ENCODE measurements at places on chromosomes 1 and 21.
A peak's percentile ranks its signal among the peaks of the same experiment; 100 is the strongest.

GRCh38 chr1:119550381-119550780, 43.4 kb downstream of the HSD3B1 start:
- no peak for DNase-seq

DNA sequence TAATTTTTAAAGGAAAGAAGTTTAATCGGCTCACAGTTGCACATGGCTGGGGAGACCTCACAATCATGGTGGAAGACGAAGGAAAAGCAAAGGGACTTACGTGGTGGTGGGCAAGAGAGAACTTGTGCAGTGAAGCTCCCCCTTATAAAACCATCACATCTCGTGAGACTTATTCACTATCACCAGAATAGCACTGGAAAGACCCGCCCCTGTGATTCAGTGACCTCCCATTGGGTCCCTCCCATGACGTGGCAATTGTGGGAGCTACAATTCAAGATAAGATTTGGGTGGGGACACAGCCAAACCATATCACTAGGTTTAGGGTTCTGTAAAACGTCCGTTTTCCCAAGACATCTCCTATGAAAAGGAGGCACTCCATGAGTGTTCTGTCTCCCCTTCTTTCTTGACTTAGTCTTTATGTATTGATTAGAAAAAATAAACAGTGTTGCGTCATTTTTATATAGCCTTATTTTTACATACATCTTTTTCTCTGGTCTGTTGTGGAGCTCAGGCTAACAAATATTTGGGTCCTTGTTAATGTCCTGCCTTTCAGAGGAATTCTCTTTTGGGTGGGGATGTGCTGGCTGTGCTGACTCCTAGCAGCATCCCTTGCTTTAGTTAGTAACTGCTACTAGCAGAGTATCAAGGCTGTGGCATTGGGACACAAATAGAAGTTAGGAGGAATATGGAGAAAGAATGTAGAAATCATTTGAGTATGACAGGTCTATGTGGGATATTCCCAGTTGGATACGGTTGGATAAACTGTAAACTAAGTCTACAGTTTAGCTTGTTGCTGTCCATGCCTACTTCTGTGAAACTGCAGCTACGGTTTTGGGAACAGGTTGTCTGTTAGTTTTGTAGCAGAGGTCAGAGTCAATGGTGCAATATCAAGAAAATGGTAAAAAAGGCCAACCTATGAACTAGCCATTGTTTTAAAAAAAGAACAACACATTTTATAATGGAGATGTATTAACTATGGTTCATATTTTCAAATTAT, 23.5 kb downstream of the BACH1 start:
- DNase-seq = no peak

GRCh38 chr1:187009320-187009719, 180.6 kb downstream of the PLA2G4A start:
- DNase-seq = no peak

DNA sequence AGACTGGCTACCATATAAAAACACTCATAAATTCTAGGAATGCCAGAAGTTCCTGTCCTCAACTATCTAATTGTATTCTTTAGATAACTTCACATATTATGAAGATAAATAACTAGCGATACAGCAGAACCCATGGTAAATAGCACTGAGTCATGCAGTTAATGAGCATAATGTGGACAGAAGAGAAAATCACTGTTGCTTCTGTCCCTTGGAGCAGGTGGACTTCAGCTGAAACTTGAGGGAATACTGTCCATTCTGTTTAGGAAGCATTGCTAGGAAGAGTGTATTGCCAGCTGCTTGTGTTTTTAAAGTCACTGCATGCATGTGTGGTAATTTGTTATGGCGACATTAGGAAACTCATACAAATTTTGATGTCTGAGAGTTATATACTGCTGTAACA, 854.4 kb downstream of the LTN1 start:
- no peak for DNase-seq

- DNase-seq = no peak
Measured at GRCh38 chr1:202588503-202589189, 121.6 kb downstream of the SYT2 start.

GRCh38 chr1:164662462-164662861, 103.5 kb downstream of the PBX1 start:
- no peak for DNase-seq

DNA sequence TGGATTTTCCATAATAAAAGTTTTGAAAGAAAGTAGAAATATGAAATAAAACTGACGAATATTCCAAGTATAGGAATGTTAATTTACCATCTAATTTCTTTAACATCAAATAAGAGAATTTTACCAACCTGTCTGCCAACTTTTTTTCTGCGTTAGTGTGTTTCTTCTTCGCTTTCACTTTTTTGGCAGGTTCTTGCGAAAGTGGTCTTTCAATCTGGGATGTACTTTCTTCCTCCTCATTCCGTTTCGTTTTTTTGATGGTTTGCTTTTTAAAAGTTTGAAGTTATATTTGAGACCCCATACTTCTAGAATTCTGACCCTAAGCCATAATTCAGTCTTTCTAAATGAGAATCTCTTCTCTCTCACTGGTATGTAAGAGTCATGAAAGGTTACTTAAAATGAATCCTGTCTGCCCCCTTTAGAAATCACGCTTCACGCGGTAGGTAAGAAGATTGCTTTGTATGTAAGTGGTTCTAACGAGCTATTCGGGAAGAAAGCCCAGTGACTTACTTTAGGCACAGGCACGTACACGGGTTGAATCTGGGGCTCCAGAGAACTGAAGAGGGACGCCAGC, 580 bp downstream of the RBM34 start:
- DNase-seq = peak; percentile 81

GRCh38 chr1:174942547-174943255, 57.0 kb upstream of the CACYBP start:
- no peak for DNase-seq

GRCh38 chr1:59522925-59523505, 226.1 kb downstream of the FGGY start:
- no peak for DNase-seq

- DNase-seq = no peak
Measured at GRCh38 chr1:28815533-28816185, 3.7 kb downstream of the OPRD1 start.

GRCh38 chr1:199009447-199009846, 370.6 kb downstream of the PTPRC start:
- no peak for DNase-seq

- no peak for DNase-seq
Measured at GRCh38 chr1:206833106-206833680, 32.2 kb upstream of the IL20 start.

All from hematopoietic multipotent progenitor cell (in vitro differentiated cells).